HuH-7 (cell line): ENCODE measurements at places on chromosomes 1 and 21.

- peak; percentile 52 for DNase-seq
Measured at GRCh38 chr1:67347688-67348472, 40.2 kb downstream of the IL12RB2 start.

GRCh38 chr1:112935461-112936111, 20.4 kb downstream of the SLC16A1 start:
- no peak for DNase-seq

DNA sequence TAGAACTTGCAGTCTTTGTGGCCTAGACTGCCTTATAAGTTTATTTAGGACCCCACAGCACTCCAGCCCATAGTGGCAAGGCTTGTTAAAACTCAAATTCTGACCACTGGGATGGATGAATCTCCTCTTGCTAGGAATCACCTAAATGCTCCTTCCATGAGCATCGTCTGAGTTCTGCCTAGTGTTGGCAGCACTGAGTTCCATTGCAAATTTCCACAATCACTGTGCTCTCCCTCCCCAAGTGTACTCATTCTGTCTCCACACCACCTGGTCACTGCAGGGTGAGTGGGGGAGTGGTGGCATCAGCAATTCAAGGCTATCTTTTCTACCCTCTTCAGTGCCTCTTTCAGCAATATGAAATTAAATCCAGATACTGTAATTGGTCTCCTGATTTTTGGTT, 46.7 kb upstream of the PTBP2 start:
- DNase-seq, result peak; percentile 2

- DNase-seq, result peak; percentile 51
Measured at GRCh38 chr21:36135391-36136102, 668 bp downstream of the CBR3 start.

GRCh38 chr1:167013108-167013929, 24.2 kb downstream of the MAEL start:
- no peak for DNase-seq

DNA sequence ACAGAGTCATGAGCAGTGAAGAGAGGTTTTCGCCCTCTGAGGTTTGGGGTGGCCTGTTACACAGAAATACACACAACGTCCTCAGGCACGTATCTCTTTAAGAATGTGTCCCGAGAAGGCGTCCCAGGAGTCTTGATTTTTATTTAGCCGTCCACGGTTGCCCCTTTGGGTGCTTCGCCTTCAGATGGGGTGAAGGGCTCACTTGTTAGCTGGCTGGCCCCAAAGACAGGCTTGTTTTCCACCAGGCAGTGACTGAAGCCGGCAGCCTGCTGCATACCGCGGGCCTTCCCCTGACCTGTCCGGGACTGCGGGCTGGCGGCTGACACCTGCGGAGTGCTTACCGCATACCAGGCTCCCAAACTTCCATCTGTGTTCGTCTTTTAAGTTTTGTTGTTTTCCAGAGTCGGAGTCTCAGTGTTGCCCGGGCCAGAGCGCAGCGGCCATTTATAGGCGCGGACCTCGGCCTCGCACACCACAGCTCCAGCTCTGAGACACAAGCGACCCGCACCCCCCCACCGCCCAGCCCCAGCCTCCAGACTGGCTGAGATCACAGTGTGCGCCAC, 1.6 kb upstream of the ADARB1 start:
- no peak for DNase-seq

DNA sequence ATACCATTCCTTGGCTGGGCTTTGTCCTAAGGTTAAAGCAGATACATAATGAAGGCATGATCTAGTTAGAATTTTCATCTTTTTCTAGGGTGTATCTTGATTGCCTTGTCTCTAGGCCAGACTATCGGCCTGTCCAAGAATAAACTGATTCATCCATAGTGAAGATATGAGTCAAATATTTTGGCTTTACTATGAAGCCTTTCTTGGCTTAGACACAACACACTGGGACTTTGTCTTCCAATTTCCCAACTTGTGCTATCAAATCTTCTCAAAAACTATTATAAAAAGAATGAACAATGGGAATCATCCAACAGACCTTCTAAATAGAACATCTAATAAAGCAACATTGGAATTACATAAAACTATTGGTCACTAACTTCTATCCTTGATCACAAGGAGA, 64.8 kb downstream of the WARS2 start:
- no peak for DNase-seq

- DNase-seq, result no peak
Measured at GRCh38 chr1:167476061-167476460, 42.3 kb downstream of the CD247 start.

GRCh38 chr21:25453524-25453923, 153.8 kb downstream of the MRPL39 start:
- DNase-seq, result no peak

GRCh38 chr1:89198491-89199072, at the start of gene GBP4:
Gene GBP4, minus strand, starts transcription at chr1:89198942. Its CDS starts 108 bp downstream, at chr1:89198834.
- no peak for DNase-seq

- no peak for DNase-seq
Measured at GRCh38 chr21:44647222-44647552, 973 bp downstream of the KRTAP10-11 start.

GRCh38 chr1:230197644-230198567, 130.9 kb downstream of the GALNT2 start:
- DNase-seq, result no peak

DNA sequence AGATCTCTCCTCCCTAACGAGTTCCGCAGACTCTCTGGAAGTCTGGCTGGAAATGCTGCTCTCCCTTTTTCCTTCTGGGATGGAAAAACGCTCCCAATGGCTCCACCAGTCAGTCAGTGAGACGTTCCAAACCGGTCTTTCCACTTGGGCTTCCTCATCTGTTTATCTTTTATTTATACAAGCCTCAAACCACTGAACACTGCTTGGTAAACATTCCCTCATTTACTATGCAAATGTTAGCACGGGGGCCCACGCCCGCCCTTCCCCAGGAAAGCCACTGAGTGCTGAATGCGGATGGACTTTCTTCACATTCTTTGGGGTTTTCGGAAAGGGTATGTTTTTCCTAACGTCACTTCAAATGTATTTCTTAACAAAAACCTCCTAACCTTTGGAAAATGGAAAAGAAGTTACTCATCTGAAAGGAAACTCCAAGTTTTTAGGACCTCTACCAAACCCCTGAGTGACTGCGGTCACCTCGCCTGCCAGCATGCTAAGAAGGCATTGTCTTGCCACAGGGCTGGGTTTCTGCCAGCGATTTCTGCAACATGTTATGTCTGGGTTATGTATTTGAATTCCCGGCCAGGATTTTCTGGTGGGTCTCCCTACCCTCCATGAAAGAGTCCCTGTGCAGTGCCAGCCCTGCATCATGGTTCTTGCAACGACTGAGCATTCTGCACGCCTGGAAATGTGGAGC, 14.0 kb upstream of the UMODL1 start:
- peak; percentile 36 for DNase-seq

GRCh38 chr1:246613096-246613758, 47.0 kb downstream of the CNST start:
- no peak for DNase-seq

GRCh38 chr1:36752891-36753361, 270.2 kb upstream of the CSF3R start:
- DNase-seq, result no peak

DNA sequence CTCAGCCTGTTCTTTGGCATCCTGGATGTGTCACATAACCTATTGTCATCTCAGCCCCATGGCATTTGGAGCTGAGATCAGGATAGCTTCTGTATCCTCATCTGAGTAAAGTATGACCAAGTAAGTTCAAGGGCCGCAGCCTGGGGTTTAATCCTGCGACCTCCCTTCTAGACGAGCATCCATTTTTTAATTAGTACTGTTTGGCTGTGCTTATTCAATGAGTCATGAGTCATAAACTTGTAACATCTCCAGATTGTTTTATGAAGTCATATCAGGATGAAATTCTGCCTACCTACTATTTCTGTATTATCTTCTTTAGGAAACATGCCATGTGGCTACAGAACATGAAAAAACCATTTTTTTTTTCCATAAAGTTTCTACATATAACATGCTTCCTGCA, 119.1 kb downstream of the ERG start:
- DNase-seq, result no peak

DNA sequence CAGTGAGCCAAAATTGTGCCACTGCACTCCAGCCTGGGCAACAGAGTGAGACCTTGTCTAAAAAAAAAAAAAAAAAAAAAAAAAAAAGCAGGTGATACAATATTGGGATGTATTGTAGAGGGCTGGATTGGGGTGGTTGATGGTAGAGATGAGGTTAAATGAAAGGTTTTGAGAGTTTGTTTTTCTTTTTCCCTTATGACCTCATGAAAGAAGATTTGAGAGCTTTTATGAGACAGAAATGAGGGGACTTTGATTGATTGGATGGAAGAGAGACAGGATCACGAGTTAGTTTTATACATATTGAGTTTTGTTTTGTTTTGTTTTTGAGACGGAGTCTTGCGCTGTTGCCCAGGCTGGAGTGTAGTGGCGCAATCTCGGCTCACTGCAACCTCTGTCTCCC, 27.1 kb downstream of the OSBPL9 start:
- DNase-seq, result no peak

GRCh38 chr1:42690477-42691156, 8.4 kb downstream of the YBX1 start:
- no peak for DNase-seq

DNA sequence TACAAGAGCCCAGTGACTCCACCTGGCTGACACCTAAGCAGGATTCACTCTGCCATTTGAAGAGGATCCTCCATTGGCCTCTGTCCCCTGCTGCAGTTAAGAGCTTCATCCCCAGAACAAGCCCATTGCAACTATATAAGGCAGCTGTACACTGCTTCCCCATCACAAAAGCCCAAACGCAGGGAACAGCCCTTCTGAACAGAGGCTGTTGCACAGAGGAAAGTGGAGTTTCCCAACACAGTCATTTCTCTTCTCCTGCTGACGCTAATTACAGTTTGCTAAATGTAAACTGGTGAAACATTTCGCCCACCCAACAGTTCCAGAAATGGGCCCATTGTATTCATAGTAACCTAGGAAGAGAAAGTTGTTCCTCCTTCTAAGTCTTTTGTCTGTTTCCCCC, 455.8 kb upstream of the DAB1 start:
- DNase-seq, result no peak

GRCh38 chr1:5526385-5526750, 465.9 kb downstream of the NPHP4 start:
- DNase-seq, result no peak

- no peak for DNase-seq
Measured at GRCh38 chr1:246176126-246177024, 330.7 kb downstream of the SMYD3 start.

DNA sequence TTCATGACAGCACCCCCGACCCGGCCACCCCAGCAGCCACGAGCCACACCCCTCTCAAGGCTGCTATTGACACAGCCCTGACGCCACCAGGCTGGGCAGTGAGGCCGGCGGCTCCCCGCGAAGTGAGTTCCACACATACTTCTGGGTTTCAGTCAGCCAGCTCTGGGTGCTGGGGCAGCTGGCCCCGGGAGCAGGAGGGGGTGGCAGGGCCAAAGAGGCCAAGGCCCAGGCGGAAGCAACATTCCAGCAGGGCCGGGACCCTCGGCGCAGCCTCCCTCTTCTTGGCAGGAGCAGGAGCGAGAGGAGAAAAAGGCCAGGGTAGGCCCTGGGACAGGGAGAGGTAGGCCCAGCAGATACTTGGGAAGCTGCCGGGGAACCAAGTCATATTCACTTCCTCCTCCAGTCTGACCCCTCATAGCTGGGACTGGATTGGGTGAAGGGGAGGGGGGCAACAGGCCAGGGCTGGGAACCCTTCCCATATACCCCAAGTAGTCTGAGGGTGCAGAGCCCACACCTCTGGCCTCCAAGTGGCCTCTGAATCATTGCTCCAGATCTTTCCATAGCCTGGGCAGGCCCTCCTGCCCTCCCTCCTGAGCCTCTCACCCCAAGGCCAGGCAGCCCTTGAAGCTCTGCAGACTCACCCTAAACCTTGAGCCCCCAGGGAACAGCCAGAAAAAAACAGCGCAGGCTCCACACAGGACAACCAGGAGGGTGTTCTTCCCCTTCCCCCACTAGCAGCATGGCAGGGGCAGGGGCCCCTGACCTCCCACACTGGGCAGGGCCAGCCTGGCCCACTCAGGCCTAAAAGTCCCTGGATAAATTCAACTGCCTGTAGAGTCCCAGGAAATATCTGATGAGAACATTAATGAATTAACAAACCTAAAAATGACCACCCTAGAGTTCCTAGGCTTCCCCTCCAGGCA, 5.7 kb downstream of the HSPG2 start:
- no peak for DNase-seq
